Fibroblast of skin of abdomen (primary cell): ENCODE measurements at places on chromosomes 2 and 18.

DNA sequence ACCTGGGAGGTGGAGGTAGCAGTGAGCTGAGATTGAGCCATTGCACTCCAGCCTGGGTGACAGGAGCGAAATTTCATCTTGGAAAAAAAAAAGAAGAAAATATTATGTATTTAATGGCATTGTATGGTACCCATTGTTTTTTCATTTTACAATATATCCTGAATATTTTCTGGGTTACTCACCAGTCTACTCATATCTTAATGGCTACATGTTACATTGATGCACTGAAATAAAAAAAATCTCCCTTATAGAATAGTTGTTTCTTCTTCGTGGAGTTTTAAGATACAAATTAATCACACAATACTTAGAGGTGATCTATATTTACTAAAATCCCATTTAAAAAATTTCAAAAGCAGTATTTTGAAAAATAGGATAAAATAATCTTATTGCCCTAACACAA is 66.3 kb upstream of the XPO1 start:
- DNase-seq, result peak; percentile 13

GRCh38 chr2:235860111-235860510 is 308.1 kb downstream of the GBX2 start:
- peak; percentile 23 for DNase-seq

GRCh38 chr2:22056621-22057132 is 932.9 kb downstream of the TDRD15 start:
- DNase-seq, result no peak

DNA sequence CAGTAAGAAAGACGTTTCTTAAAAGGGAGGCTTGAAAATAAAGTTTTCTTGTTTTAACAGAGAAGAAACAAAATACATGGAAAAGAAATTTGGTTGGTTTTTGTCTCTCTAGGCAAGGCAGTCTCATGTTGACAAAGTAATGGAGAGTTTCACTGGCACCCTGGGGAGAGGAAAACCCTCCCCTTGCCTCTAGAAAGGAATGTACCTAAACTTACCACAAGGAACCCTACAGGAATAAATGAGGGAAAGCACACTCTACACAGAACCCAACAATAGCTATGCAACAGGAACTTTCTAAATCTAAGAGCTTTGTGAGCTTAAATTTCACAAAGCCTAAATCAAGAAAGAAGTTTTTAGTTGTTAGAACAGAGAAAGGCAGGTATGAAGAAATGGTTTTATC is 37.0 kb downstream of the FIGN start:
- no peak for DNase-seq

DNA sequence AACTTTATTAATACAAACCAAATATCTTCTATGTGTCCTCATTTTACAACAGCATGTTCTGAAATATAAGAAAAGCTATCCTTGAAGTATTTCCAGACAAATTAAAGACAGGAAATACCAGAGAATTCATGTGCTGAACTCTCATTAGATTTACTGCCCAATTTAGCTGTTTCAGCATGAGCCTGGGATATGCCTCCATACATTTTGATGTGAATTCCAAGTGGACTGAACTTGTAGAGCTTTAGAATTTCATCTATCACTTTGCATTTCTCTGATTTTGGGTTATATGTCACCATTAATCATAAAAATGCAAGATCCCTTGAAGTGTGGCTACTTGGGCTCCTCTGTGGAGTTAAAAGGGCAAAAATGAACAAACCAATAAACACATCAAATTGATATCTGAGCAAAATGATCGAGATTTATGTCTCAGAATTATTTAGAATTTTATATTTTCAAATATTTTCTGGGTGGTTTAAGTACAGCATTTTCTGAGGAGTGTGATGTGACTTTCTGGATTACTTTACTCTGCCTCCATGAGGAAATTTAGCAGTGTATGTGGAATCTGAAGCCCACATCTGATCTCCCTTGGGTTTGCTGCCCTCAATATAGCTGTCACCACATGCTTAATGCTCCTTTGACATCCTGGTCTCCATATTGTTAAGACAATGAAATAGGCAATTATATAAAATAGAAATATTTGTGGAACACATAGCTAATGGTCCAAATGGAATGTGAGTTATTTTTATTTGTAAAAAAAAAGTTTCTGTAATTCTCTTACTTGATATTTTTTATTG is 206.6 kb upstream of the RBMS1 start:
- peak; percentile 85 for DNase-seq

DNA sequence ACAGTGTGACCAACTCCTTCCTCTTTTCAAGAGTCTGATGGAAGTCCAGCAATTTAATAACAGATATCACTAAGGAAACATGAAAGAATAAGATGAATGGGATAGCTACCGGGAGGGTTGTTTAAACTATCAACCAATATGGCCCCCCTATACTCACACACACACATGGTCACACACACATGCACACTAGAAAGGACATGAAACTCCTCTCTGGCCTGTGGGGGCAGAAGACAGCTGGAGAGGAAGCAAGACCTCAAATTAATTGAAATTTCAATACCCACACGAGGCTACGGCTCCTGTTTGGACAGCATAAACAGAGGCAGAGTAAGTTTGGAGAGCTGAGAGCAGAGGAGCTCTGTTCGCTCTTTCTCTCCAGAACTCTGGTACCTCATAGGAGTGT is 34.7 kb upstream of the REEP1 start:
- DNase-seq, result no peak

DNA sequence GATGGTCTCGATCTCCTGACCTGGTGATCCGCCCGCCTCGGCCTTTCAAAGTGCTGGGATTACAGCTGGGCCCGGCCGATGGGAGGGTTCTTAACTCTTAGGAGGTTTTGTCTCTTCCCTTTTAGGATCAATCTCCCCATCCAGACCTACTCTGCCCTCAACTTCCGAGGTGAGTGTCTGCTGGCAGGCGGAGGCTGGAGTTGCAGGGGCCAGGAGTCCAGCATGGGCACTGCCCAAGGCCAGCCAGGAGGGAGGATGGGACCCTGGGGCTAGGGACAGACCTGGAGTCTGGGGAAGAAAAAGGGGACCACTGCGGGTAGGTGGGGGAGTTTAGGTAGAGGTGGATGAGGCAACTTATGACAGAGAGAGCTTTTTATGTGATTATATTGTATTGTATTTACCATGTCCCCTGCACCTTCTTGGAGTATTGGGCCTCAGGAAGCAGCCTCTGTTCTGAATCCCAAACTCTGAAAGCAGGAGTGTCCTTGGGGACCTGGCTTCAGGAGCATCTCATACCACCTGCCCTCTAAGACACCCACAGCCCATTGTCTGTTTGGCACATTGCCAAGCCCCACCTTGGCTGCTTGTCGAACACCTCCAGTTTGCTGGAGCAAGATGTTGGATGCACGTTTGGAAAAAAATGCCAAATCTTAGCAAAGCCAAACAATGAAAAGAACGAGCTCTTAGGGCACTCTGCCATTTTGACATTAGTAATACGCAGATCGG is 5.6 kb downstream of the DES start:
- no peak for DNase-seq

GRCh38 chr2:218395456-218395825 is 4.2 kb upstream of the CTDSP1 start:
- DNase-seq, result no peak

DNA sequence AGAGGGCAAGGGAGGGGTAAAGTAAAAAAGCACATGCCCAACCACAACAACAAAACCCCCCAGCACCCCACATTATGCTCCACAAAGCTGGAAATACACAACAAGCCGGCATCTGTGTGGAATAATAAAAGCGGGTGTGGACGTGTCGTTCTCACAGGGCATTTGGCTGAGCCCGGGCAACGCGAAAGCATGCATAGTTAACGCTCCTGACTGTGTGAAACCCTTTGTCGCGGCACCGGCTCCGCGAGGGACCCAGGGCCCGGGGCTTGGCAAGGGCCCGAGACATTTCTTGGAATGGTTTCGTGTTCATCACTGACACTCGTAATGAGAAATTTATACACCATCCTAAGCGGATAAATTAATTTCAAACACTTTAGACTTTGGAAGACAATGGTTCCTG is 165.6 kb downstream of the INHBB start:
- no peak for DNase-seq

DNA sequence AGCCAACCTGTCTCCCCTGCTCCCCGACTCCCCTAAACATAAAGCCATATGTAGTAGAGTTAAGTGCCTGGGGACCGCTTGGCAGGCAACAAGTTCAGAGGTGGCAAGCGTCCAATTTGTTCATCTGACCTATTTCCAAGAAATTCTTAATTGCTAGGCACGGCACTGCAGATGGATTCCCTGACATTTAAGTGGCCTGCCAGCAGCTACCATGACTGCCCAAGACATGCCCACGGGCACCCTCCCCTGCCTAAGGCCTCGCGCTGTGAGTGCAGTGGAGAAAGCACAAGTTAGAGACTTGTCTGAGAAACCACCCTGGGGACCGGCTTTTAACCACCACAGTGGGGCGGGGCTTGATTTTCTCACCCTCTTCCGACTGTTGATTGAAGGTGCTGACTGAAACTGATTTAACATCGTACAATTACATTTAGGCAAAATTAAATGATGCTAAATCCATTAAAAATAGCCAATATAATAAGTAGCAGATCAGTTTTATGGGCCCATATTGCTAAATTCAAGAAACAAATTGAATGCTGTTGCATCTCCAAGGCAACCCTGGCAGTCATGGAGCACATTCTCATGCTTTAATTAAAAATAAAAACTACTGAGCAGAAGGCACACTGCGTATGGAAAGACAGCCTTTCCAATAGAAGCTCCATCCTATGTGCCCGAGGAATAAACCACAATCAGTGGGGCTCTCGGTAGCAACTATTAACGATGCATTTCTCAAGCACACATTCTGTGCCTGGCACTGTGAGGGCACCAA is 163.6 kb upstream of the ACAA2 start:
- DNase-seq, result no peak

DNA sequence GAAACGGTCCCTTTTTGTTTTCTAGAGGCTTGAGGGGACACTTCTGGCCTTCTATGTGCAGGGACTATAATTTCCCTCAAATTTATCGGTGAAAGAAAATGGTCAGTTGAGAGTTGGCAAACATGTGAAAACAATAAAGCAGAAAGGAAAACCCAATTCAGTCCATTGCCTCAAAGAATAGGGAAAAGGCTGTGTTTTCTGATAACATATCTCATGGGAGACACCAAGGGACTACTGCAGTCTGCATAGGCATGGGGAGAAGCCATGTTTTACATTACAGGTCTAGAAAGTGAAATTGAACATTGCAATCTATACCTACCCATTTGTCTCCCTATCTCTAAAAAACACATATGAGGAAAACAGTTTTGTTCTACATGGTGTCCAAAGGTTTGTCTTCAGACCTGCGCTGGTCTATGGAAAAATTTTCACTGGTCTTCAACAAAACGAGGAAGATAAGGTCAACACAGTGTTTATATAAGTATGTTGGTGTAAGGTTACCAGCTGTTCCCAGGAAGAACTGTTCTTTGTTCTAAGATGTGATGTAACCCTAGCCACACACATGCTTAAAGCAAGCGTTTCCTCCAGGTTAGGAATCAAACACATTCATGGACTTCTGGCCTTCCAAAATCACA is 179.7 kb downstream of the MREG start:
- DNase-seq, result peak; percentile 56

GRCh38 chr2:171281110-171281509 is 120.4 kb upstream of the TLK1 start:
- no peak for DNase-seq

DNA sequence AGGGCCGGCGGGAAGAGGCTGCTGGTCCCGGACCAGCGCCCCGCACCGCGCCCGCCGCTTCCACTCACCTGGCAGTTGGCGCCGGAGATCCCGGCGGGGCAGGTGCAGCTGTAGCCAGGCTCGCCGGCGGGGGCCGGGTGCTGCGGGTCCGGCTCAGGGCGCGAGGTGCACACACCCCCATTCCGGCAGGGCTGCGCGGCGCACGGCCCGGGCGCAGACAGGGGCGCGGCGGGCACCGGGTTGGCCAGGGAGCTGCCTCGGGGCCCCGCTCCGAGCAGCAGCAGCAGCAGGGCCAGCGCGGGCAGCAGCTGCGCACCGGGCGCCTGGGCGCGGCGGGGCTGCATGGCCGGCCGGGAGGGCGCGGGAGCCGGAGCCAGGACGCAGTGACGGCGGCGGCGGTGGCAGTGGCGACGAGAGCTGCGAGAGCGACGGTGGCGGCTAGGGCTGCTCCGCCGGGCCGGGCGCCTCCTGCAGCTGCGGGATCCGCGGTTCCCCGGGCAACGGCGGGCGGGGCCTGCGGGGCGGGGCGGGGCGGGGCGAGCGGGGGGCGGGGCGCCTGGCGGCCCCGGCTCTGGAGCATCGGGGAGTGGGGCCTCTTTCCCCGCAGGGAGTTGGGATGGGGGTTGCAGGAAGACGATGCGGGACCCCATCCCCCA is at the start of gene DNER:
DNER (minus strand) TSS at position 476 of the 656 bp plus-strand sequence; CDS start at position 344, 132 bp downstream.
- DNase-seq, result no peak

DNA sequence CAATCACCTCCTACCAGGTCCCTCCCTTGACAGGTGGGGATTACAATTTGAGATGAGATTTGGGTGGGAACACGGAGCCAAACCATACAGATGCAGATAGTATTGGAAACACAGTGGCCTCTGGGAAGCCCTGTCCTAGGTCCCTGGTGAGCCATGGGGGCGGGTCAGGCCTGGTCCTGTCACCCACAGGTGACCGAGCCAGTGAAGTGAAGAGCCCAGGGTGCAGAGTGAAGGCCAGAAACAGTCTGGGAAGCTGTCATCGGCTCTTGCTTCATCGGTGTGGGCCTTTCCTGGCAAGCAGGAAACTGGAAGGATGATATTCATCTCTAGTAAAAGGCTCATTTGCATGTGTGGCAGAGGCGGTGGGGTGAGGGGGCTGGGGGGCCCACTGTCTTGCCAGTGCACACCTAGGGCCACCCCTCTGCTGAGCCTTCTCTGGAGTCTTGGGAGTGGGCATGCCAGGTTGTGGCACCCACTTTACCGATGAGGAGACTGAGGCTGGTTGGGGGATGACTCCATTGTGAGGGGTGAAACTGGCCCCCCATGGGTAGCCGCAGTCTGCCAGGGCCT is 290.6 kb downstream of the NDUFA10 start:
- no peak for DNase-seq

- peak; percentile 84 for DNase-seq
These were observed 8.7 kb upstream of the AAK1 start for GRCh38 chr2:69652206-69652605.

GRCh38 chr2:209911486-209911885 is 91.0 kb upstream of the RPE start:
- no peak for DNase-seq

- DNase-seq, result no peak
These were observed 1351.3 kb upstream of the CHAC2 start for GRCh38 chr2:52416340-52416739.

GRCh38 chr18:58213440-58213839 is 169.4 kb downstream of the NEDD4L start:
- peak; percentile 95 for DNase-seq

DNA sequence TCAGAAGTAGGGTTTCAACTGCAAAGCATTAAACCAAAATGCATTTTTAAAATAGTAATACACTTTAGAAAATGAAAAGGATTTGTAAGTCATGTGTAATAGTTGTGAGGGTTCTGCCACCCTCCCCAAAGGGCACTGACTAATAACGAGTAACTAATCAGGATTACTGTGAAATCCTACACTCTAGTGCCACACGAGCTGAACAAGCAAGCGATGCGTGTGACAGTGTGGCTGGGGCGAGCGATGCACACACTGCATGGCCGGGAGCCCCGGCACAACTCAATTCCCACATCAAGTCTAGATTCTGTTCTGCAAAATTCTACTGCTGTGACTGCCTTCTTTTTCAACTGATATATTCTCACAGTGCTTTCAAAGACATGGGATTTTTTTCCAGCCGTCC is 156.4 kb downstream of the SEPTIN10 start:
- no peak for DNase-seq

- DNase-seq, result peak; percentile 68
These were observed 67.7 kb downstream of the EPAS1 start for GRCh38 chr2:46364797-46365457.
